ENCODE measurements at places on chromosomes 16 and 17.

DNA sequence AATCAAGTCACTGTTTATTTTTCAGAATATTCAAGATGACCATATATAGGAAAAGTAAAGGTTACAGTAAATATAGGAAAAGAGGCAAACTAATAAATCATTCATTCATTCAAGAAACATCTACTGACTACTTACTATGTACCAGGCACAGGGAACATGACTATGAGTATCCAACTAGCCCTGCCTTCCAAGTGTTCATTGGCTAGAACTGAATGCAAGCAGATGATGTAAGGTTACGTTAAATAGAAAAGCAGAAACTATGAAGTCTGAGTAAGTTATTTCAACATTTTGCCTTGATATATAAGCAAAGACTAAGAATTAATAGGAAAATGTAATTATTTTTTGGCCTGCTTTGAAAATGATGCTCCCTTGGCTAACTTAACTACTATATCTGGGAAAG is 36.7 kb downstream of the SPAG9 start:
- peak; percentile 45 for DNase-seq

GRCh38 chr16:86034421-86034919 is 135.5 kb downstream of the IRF8 start:
- DNase-seq: no peak

- no peak for DNase-seq
These were observed 759.1 kb upstream of the RBFOX1 start for GRCh38 chr16:6573577-6573976.

DNA sequence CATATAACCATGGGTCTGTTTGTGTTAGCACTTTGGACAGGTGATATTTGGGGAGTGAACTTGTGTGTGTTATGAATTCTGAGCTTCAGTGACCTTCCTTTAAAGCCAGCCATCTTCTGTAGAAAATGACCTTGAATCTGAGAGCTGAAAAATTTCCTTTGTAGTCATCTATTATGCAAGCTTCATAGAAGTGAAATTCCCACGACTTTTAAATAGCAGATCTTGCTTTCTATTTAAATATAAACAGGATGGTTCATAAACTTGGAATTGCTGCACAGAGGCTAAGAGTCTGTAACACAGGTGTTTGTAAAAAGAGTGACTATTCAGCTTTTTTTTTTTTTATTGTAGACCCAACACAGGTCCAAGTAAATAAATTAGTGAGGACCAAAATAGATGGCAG is 85.5 kb downstream of the MARCHF10 start:
- no peak for DNase-seq

DNA sequence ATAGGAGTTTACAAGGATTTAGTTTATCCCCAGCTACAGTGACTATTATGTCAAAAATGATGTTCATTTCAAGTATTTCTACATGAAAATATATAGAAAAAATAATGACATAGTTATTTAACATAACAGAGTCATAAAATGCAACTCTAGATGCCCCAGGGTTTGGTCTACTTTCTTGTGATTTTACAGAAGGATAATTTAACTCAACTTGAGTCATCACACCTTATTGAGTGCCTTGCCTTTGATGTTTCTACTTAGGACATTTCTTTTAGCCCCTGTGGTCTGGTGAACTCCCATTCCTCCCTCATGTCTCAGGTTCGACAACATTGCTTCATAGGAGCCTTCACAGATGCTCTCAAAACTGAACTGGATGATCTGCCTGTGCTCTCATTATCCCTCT is 2.0 kb downstream of the KRT20 start:
- no peak for DNase-seq

DNA sequence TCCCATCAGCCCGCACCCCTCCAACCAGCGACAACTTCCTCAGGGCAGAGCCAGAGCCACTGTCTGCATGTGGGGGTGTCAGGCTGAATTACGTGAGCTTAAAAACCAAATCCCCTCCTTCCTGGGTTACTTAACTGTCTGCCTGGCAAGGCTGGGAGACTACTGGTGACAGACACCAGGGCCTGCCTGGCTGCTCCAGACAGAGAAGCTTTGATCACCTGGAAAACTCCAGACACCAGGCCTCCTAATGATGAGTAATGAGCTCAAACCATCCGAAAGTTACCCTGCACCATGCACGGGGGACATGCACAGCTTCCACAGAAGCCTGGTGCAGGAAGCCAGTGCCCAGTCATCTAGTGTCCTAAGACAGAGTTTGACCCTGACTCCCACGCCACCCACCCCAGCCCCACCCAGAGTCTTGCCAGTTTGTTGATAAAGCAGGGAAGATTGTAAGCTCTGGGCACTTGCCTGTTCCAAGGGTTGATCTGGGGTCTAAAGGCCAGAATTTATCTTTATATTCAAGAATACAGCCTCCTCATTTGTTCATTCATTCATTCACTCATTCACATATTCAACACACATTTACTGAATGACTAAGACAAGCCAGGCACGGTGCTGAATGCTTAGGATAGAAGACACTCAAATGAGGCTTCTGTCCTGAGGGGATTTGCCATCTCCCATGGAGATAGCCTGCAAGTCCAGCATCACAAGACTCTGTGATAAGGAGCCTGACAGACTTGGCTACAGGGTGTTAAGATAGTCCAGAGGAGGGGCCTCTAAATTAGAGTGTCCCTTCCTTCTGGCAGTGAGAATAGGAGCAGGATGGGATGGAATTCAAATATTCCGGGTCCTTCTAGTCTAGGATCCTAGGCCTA is 7.2 kb upstream of the CCDC182 start:
- DNase-seq: peak; percentile 72

DNA sequence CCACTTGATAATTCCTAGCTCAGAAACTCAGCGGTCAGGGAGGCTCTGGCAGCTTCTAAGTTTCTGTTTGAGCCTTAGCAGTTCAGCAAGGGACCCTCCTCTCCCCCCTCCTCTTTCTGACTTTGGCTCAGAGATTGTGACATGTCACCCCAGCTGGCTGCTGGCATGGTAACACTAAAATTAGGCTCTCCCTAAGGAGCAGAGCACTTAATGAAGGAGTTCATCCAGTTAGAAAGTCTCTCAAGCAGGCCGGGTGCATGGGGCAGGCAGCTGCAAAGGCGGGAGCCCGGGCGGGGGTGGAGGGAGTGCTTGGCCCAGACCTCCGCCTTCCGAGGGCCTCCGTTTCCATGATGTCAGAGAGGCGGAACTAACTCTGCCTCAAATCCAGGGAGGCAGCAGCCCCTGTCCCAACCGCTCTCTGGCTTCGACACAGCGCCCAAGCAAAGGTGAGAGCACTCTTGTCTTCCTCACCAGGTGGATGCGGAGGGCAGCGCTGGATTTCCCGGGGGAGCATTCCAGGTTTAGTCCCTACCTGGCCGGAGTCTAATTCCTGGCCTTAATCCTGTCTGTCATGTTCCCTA is 128.0 kb upstream of the PLCG2 start:
- DNase-seq: no peak

GRCh38 chr17:4845118-4845517 is 12.0 kb downstream of the MINK1 start:
- peak; percentile 90 for DNase-seq

DNA sequence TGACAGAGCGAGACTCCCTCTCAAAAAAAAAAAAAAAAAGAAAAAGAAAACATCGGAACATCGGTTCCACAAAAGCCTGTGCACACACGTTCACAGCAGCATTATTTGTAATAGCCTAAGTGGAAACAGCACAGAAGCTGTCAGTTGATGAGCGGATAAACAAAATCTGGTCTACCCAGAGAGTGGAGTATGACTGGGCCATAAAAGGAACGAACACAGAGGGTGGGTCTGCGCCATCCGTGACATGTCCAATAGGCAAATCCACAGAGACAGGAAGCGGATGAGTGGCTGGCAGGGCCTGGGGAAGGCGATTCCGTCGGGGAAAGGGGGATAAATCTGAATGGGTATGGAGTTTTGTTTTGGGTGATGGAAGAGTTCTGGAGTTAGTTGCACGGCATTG is 212.2 kb upstream of the CIBAR2 start:
- no peak for DNase-seq

- no peak for DNase-seq
These were observed 132.5 kb downstream of the SPACA3 start for GRCh38 chr17:33124185-33124584.

GRCh38 chr17:29573871-29574731 is 5.6 kb downstream of the TP53I13 start:
- no peak for DNase-seq

DNA sequence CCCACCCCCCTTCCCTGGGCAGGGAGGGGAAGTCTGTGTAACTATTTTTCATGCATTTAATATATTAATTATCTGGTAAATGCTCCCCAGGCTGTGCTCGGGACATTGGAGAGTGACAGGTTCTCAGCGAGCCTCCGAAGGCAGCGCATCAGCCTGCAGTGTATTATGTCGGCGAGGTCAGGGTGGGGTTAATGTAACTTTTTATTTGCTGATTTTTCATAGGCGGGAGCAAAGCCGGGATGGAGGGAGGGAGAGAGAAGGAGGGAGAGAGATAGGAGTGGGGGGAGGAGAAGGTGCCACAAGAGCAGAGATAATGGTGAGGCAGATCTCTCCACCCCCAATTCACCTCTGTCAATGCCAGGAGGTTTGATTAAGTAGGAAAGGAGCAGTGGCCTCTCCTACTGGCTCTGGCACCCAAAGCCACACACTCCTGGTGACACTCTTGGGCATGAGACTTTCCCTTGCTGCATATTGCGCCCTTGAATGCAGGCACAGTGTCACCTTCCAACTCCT is 104.0 kb downstream of the MRM1 start:
- DNase-seq: no peak

GRCh38 chr17:65054602-65055001 is 1.9 kb downstream of the GNA13 start:
- DNase-seq: no peak

GRCh38 chr17:74728033-74728701 is 8.9 kb upstream of the RAB37 start:
- DNase-seq: no peak

DNA sequence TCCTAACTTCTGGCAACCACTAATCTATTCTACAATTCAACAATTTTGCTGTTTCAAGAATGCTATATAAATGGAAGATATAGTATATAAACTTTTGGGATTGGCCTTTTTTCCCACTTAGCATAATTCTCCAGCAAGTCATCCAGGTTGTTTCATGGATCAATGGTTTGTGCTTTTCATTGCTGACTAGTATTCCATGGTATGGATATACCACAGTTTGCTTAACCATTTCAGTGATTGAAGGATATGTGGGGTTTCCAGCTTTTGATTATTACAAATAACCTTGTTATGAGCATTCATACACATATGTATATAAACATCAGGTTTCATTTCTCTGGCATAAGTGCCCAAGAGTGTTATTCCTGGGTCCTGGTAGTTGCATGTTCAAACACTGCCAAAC is 2.1 kb upstream of the FAM83G start:
- no peak for DNase-seq

- no peak for DNase-seq
These were observed 20.0 kb downstream of the MXRA7 start for GRCh38 chr17:76690596-76691280.

DNA sequence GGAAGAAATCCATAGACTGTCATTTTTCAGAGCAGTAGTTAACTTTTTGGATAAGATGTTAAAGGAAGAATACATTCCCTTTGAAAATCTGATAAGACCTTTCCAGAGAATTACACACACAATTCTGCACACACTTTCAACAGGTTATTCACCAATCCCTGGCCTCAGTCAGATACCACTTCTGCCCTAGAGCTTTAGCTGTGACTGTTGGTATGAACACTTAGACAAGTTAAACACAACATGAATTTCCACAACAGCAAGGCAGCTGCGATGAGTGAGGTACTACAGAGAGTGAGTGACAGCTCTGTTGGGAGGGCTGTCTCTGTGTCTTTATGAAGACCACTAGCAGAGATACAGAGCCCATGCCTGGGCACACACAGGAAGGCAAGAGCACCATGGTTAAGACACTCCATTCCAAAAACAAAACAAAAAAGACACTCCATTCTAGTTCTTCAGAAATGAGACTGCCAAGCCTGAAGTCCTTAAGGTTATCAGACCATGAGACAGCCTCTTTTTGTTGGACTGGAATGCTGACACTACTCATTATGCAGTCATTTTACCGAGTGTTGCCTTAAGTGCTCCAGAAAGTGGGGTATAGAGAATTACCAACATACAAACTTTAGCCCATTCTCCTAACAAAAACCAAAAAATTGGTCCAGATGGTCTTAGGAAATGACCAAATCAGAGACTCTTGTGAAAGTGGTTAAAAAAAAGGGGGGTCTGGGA is 42.4 kb downstream of the TOM1L2 start:
- DNase-seq: no peak

- no peak for DNase-seq
These were observed 74.5 kb downstream of the KATNIP start for GRCh38 chr16:27624154-27625049.

GRCh38 chr17:82636626-82637598 is 11.3 kb downstream of the WDR45B start:
- no peak for DNase-seq

GRCh38 chr17:78736526-78737079 is 45.5 kb downstream of the CYTH1 start:
- peak; percentile 87 for DNase-seq

DNA sequence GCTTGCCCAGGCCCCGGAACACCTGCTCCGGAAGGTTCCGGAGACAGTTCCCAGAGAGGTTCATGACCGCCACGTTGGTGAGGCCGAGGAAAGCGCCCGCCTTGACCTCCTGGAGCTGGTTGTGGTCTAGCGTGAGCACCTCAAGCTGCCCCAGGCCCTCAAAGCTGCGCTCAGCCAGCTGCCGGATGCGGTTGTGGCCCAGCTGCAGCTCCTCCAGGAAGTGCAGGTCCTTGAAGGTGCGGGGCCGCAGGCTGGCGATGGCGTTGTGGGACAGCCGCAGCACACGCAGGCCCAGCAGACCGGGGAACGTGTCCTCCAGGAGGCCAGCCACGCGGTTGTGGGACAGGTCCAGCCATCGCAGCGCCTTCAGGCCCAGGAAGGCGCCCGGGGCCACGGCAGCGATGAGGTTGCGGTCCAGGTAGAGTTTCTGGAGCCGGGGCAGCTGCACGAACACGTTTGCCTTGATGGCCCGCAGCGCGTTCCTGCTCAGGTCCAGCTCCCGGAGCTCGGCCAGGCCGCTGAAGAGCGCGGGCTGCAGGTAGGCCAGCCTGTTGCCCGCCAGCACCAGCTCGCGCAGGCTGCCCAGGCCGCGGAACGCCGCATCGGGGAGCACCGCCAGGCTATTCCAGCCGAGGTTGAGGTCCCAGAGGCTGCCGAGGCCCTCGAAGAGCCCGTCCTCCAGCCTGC is 2.1 kb downstream of the IGFALS start:
- DNase-seq: no peak

DNA sequence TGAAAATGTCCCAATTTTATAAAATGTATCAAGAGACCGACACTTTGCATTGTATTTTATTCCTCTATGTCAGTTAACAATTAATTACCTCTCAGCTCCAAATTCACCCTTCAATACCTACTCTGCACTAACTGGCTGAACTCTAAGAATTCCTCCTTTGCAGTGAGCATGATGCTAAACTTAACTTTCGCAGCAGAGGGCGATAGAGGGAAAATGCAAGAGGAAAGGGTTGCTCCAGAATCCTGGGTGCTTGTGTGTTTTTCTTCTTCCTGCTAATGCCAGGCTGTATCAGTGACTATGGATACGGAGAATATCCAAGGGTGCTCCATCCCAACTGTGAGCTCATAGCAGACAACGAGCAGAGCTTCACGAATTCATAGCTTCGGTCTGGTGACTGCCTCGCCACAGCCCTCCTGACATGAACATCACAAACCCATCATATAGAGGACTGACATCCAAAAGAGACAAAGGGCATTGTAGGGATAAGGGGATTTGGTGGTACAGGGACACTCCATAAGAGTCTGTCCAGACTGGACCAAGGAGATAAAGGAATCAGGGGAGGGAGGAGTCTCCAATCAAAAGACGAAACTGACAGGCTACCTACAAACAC is 172.9 kb downstream of the STX8 start:
- peak; percentile 43 for DNase-seq

GRCh38 chr17:78997231-78997741 is 12.3 kb downstream of the CANT1 start:
- no peak for DNase-seq

GRCh38 chr16:648781-649589 is at the start of gene WDR90:
WDR90 (plus strand) TSS chr16:649365; CDS start chr16:649417, 52 bp downstream.
- DNase-seq: peak; percentile 98

All from suppressor macrophage (primary cell).